ENCODE measurements at places on chromosomes 3 and 15. TPM values are rescaled to one million over a fixed set of nuclear protein-coding genes. Genes with fewer than 3 reads are reported as not detected.

DNA sequence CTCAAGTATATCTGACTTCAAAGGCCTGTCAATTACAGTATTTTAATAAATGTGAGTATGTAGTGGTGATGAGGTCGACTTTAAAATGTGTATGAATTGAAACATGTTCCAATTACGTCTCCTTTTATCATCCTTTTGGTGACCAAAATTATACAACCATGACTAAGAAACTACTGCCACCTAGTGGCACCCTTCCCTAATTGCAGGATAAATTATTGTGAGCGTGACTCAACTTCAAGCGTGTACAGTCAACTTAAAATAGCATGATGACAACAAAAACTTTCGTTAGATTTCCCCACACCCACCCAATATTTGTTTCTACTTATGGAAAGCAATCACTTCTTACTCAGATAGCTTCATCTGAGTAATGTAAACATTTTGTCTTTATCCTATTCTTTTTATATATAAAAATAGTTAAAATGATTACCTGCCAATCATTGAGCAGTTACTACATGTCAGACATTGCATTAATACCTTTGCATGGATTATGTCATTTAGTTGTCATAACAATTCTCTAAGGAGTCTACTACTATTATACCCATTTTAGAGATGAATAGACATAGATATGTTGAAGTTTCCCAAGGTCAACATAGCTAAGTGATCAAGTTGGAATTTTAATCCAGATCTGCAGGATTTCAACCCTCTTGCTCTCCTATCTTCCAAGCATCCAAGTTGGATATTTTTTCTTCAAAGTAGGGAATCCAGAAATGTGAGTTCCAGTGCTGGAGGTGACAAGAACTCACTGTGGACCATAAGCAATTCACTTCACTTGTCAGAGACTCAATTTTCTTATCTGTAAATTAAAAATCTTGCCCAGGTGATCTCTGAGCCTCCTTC, 106.0 kb downstream of the MEX3B start:
- no peak overlapping the region for H3K4me3 ChIP-seq
- no peak for DNase-seq
- H3K27me3 ChIP-seq: no peaks in the 10 kb centered on the region

- DNase-seq: no peak
- no peaks in the 10 kb centered on the region for H3K4me1 ChIP-seq
- H3K27ac ChIP-seq: no peak overlapping the region
- no peak overlapping the region for H3K4me3 ChIP-seq
- H3K36me3 ChIP-seq: no peaks in the 10 kb centered on the region
- no peaks in the 10 kb centered on the region for H3K27me3 ChIP-seq
These were observed 41.4 kb downstream of the C3orf85 start for GRCh38 chr3:109177908-109178307.

The MST1 gene
- total RNA-seq: 38.3 TPM

- H3K27ac ChIP-seq: no peak overlapping the region
- no peak for DNase-seq
- H3K4me3 ChIP-seq: no peak overlapping the region
- H3K36me3 ChIP-seq: no peaks in the 10 kb centered on the region
These were observed 21.8 kb upstream of the ATP1B3 start for GRCh38 chr3:141854599-141854998.

DNA sequence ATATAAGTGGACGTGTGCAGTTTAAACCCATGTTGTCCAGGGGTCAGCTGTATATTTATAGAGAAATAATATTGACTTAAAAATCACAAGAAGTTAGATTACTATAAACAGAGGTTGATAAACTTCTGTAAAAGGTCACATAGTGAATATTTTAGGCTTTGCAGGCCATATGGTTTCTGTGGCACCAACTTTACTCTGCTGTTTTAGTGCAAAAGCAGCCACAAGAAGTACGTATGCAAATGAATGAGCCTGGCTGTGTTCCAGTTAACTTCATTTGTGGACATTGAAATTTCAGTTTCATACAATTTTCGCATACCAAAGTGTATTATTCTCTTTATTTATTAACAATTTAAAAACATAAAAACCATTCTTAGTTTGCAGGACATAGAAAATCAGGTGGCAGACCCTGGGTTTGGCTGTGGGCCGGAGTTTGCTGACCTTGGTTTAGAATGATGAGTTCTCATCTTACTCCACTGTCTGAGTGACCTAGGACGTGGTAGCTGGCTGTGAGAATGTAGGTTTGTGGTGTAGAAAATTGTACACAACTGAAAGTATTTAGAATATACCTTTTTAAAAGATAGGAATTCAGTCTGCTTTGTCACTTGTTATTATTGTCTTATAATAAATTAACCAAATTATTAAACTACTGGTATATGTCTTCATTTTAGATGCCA, 16.3 kb downstream of the FAN1 start:
- H3K27ac ChIP-seq: no peak overlapping the region
- no peak overlapping the region for H3K4me3 ChIP-seq
- H3K4me1 ChIP-seq: peaks cover 35% of the 10 kb centered on the region
- no peak for DNase-seq

- no peak overlapping the region for H3K4me3 ChIP-seq
- DNase-seq: no peak
- H3K4me1 ChIP-seq: peaks cover 6% of the 10 kb centered on the region
- H3K27ac ChIP-seq: no peak overlapping the region
- no peaks in the 10 kb centered on the region for H3K36me3 ChIP-seq
- H3K27me3 ChIP-seq: peaks cover 69% of the 10 kb centered on the region
These were observed 5.4 kb upstream of the ALDH1A2 start for GRCh38 chr15:58070801-58071418.

The THBS1 gene
- total RNA-seq: 849 TPM

- H3K27ac ChIP-seq: no peak overlapping the region
- DNase-seq: no peak
- H3K4me1 ChIP-seq: peaks cover 8% of the 10 kb centered on the region
- no peak overlapping the region for H3K4me3 ChIP-seq
These were observed 8.4 kb upstream of the CMTM7 start for GRCh38 chr3:32383136-32383711.

GRCh38 chr15:69798481-69799250, 299.1 kb downstream of the TLE3 start:
- H3K27ac ChIP-seq: no peak overlapping the region
- H3K4me3 ChIP-seq: no peak overlapping the region
- peaks cover 19% of the 10 kb centered on the region for H3K4me1 ChIP-seq
- no peak for DNase-seq
- peaks cover 9% of the 10 kb centered on the region for H3K27me3 ChIP-seq

GRCh38 chr3:196989721-196990262, 21.2 kb upstream of the PIGZ start:
- no peaks in the 10 kb centered on the region for H3K36me3 ChIP-seq
- H3K27me3 ChIP-seq: peaks cover 16% of the 10 kb centered on the region
- H3K4me1 ChIP-seq: no peaks in the 10 kb centered on the region
- DNase-seq: no peak
- no peak overlapping the region for H3K27ac ChIP-seq

The PLA2G4E gene
- total RNA-seq: not detected

The CDC25A gene
- 3.8 TPM for total RNA-seq

The LDHAL6B gene
- not detected for total RNA-seq

The CISH gene
- total RNA-seq: 1.7 TPM

The ITIH4 gene
- 7.2 TPM for total RNA-seq

- no peak overlapping the region for H3K4me3 ChIP-seq
- peaks cover 4% of the 10 kb centered on the region for H3K36me3 ChIP-seq
- H3K4me1 ChIP-seq: peaks cover 39% of the 10 kb centered on the region
- no peaks in the 10 kb centered on the region for H3K27me3 ChIP-seq
These were observed 165.6 kb downstream of the LPP start for GRCh38 chr3:188319569-188319968.

DNA sequence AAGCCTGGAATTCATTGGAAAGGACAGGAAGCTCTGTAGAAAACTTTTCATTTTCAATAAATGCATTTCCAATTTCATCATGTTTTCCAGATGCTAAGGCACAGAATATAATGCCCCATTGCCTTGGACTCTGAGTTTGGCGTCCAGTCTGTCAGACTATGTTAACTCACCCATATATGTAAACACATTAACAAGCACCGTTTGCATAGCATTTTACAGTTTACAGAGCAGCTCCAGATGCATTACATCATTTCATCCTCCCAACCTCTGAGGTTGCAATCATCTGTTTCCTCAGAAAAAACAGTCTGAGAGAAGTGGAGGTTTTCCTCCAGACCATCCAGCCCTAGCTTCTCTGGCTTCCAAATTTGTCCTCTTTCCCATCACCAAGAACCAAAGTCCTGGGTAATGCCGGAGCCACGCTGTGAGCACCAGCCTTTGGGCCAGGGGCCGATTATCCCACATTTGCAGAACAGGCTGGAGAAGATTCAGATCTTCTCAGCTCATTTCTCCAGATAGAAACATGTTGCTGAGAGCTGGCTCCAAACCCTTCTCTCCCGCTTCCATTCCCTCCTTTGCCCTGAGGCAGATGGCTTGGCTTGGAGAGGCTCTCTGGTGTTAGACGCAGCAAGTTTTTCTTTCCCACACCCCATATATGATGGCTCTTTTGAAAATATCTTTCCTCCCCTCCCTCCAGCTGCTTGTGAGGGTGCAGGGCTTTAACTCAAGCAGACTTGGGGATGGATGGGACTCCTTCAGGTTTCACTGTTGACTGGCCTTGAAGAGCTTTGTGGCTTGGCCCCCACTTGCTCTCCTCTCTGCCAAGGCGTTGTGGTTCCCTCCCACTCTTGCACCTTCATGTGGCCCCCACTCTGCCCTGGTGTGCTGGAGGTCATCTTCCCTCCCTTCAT, 26.0 kb downstream of the CYP19A1 start:
- no peak overlapping the region for H3K4me3 ChIP-seq
- no peaks in the 10 kb centered on the region for H3K36me3 ChIP-seq
- H3K27ac ChIP-seq: no peak overlapping the region
- no peaks in the 10 kb centered on the region for H3K4me1 ChIP-seq
- H3K27me3 ChIP-seq: peaks cover 39% of the 10 kb centered on the region
- DNase-seq: no peak

DNA sequence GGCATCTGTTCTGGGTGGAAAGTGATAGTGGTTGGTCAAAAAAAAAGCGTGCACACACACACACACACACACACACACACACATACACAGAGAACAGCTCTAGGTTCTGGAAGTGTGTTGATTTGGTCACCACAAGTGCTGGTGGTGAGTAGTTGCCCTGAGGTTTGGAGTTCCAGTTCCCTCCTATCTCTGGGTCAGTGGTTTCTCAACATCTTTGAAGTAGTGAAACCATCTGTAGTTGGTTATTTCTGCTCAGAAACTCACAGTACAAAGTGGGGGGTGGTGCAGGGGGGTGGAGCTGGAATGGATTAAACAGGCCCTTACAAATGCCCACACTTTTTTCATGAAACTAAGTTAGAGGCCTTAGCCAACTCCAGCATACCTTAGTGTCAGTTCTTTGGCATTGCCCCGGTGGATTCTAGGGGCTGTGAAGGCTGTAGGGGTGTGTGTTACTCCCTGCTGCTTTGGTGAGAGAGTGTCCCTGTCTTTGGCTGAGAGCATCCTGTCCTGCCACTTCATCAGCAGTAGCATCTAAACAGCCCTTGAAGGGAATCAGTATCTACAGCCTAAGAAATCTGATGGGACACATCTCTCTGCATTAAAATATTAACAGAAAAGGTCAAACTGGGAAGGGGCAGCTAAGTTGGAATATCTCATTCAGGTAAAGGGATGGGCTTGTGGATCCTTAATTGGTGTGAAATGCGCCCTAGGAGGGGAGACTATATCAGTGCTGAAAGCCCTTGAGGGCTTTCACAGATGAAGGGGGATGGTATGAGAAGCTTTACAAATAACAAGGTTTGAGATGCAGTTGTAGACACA, 20.6 kb downstream of the SMAD3 start:
- no peaks in the 10 kb centered on the region for H3K27me3 ChIP-seq
- no peak for DNase-seq
- H3K36me3 ChIP-seq: peaks cover 3% of the 10 kb centered on the region
- peaks cover 96% of the 10 kb centered on the region for H3K4me1 ChIP-seq
- H3K27ac ChIP-seq: peak overlapping the region; percentile 58

- peaks cover 50% of the 10 kb centered on the region for H3K4me1 ChIP-seq
- peak overlapping the region; percentile 45 for H3K27ac ChIP-seq
- H3K4me3 ChIP-seq: no peak overlapping the region
- DNase-seq: no peak
These were observed 314.2 kb downstream of the LPP start for GRCh38 chr3:188468196-188468595.

The ZBED2 gene
- total RNA-seq: not detected

The CIP2A gene
- total RNA-seq: 9.0 TPM

- no peaks in the 10 kb centered on the region for H3K27me3 ChIP-seq
- H3K36me3 ChIP-seq: peaks cover 20% of the 10 kb centered on the region
- no peak overlapping the region for H3K4me3 ChIP-seq
These were observed 59.6 kb upstream of the RPL32 start for GRCh38 chr3:12900885-12901411.

DNA sequence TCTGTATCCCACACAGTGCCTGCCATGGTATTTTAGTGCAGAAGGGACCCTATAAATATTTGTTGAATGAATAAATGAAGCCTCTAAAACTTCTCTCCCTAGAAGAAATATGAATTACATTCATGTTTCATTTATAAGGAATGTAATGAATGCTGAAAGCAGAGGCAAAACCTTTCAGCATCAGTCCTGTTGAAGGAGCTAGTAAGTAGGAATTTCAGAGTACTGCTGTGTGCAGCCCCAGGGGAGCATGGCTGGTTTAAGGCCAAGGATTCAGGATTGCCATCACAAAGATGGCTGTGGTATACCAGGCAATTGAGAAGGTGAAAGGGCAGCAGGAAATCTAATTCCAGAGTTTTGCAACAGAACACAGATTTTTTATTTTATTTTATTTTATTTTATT, 1131.4 kb downstream of the IGSF11 start:
- H3K27ac ChIP-seq: peak overlapping the region; percentile 44
- H3K27me3 ChIP-seq: no peaks in the 10 kb centered on the region

- no peaks in the 10 kb centered on the region for H3K4me1 ChIP-seq
- no peaks in the 10 kb centered on the region for H3K36me3 ChIP-seq
- no peaks in the 10 kb centered on the region for H3K27me3 ChIP-seq
- no peak overlapping the region for H3K27ac ChIP-seq
- no peak for DNase-seq
These were observed 233.0 kb upstream of the SATB1 start for GRCh38 chr3:18657858-18658820.

DNA sequence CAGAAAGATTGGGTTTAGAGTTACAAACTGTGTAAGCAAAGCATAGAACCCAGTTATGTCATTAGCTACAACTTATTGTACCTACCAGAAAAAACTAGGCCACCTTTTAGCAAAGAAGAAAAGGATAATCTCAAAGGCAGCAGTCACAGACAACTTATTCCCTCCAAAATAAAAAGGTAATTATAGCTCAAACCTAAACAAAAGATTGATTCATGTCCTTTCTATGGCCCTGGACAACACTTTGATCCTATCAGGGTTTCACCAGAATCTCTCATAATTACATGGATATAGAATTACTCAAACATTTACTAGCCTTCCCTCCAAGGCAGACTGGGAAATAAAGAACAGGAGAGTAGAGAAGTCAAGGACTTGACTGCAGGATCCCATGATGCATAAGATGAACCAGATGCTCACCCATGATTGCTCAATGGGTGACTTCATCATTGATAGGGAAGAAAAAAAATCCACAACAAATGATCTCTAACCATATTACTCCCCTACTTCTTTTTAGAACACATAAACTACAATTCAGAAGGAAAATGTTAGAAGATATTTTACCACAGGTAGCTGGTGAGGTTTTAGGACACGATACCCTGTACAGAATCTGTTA, 17.4 kb downstream of the DET1 start:
- H3K27me3 ChIP-seq: no peaks in the 10 kb centered on the region
- H3K36me3 ChIP-seq: peaks cover 39% of the 10 kb centered on the region
- no peaks in the 10 kb centered on the region for H3K4me1 ChIP-seq
- H3K27ac ChIP-seq: no peak overlapping the region
- no peak overlapping the region for H3K4me3 ChIP-seq

- H3K4me3 ChIP-seq: no peak overlapping the region
- no peaks in the 10 kb centered on the region for H3K36me3 ChIP-seq
- H3K27ac ChIP-seq: no peak overlapping the region
- H3K4me1 ChIP-seq: peaks cover under 1% of the 10 kb centered on the region
- H3K27me3 ChIP-seq: peaks cover 26% of the 10 kb centered on the region
- no peak for DNase-seq
These were observed 37.6 kb downstream of the MCF2L2 start for GRCh38 chr3:183390844-183391243.

Data from osteocyte (in vitro differentiated cells).